Progenitor cell of endocrine pancreas (in vitro differentiated cells): ENCODE measurements at places on chromosomes 7 and 10. TPM values are rescaled to one million over a fixed set of nuclear protein-coding genes. Genes with fewer than 3 reads are reported as not detected.

The SBDS gene
- total RNA-seq: 31.8 and 32.0 TPM in 2 replicates

The EBLN1 gene
- not detected in 2 replicates for total RNA-seq

The PKD1L1 gene
- total RNA-seq: 0.67 and 0.89 TPM in 2 replicates

The TRIM50 gene
- total RNA-seq: 10.9 and 11.2 TPM in 2 replicates

The YAE1 gene
- total RNA-seq: 33.4 and 35.0 TPM in 2 replicates

The CNNM1 gene
- total RNA-seq: 0.36 and 0.38 TPM in 2 replicates

The LRRC61 gene
- 28.1 and 28.3 TPM in 2 replicates for total RNA-seq

The EN2 gene
- not detected in 2 replicates for total RNA-seq

The CALML5 gene
- total RNA-seq: not detected in 2 replicates
